ENCODE measurements at places on chromosomes 13 and 19. TPM values are rescaled to one million over a fixed set of nuclear protein-coding genes. Genes with fewer than 3 reads are reported as not detected.
A peak's percentile ranks its signal among the peaks of the same experiment; 100 is the strongest.

GPC5 gene
- 0.25 TPM for total RNA-seq

DNA sequence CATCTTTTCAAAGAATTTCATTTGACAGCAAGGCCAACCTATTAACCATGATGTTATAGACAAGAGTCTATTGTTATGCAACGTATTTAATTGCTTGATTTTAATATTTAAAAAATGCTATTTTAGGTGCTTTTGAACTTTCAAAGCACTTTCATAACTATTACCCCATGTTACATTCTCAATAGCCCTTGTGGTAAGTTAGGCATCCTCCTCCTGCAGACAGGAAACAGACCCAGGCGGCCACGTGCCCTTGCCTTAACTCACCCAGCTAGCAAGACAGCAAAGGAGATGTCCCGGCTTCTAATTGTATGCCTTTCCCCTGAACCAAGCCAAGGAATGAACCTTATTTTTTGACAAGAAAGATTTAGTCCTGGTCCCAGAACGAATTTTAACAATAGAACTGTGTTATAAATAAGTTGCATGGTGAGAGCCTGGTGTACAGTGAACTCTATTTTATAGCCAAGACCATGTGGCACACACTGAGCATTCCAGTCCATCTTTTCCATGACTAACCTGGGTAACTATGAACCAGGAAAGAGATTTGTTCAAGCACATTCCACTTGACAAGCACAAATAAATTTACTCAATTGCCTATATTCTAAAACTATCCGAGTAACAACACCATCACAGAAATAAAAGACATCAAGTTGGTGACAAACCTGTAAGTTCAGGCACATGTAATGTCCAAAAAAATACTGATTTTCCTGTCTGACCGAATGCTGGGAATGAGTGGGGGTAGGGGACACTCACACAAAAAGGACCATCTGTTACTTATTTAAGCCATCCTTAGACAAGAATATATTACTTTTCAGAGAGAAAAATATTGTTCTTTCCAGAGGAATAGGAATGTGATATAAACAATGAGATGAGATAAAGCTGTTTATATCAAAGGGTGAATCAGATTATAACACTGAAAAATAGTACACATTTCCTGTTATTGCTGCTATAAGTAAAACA, 163.0 kb downstream of the EFNB2 start:
- peak; percentile 51 for DNase-seq

- DNase-seq: peak; percentile 34
Observed at GRCh38 chr13:30808600-30808999, 73.3 kb downstream of the ALOX5AP start.

GRCh38 chr13:62173958-62174357, 758.3 kb upstream of the PCDH20 start:
- no peak for DNase-seq

GRCh38 chr13:67017276-67017675, 212.9 kb downstream of the PCDH9 start:
- no peak for DNase-seq

LIM2 gene
- not detected for total RNA-seq

DNA sequence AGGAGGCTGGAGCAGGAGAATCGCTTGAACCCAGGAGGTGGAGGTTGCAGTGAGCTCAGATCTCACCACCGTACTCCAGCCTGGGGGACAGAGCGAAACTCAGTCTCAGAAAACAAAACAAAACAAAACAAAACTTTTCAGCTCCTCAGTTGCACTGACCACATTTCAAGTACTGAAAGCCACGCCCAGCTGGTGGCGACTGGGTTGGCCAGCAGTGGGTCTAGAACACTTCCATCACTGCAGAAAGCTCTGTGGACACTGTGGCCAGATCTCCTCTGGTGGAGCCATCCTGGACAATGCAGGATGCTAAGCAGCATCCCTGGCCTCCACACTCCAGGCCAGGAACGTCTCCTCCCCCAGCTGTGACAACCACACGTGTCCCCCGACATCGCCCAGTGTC, 21.1 kb downstream of the TLE2 start:
- DNase-seq: no peak

- no peak for DNase-seq
Observed at GRCh38 chr13:77831866-77832265, 86.8 kb downstream of the EDNRB start.

DNA sequence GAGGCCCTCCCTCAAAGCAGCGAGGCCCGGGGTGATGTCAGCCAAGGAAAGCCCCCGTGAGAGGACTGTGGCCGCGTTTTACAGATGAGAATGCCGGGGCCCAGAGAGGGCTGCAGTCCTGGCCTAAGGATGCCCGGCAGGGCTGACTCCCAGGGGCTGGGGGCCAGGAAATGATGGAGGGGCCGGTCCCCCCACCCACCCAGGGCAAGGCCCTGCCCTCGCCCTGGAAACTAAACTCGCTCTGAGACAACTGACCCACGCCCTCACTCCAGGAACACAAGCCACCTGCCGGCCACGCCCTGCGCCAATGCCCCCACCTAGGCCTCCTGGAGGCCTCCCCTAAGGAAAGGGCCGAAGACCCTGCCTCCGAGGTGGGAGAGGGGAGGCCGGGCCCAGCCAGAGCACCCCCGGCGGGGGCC, 7.2 kb downstream of the ZBTB7A start:
- no peak for DNase-seq

GRCh38 chr13:93726173-93726957, 499.8 kb downstream of the GPC6 start:
- no peak for DNase-seq

DNA sequence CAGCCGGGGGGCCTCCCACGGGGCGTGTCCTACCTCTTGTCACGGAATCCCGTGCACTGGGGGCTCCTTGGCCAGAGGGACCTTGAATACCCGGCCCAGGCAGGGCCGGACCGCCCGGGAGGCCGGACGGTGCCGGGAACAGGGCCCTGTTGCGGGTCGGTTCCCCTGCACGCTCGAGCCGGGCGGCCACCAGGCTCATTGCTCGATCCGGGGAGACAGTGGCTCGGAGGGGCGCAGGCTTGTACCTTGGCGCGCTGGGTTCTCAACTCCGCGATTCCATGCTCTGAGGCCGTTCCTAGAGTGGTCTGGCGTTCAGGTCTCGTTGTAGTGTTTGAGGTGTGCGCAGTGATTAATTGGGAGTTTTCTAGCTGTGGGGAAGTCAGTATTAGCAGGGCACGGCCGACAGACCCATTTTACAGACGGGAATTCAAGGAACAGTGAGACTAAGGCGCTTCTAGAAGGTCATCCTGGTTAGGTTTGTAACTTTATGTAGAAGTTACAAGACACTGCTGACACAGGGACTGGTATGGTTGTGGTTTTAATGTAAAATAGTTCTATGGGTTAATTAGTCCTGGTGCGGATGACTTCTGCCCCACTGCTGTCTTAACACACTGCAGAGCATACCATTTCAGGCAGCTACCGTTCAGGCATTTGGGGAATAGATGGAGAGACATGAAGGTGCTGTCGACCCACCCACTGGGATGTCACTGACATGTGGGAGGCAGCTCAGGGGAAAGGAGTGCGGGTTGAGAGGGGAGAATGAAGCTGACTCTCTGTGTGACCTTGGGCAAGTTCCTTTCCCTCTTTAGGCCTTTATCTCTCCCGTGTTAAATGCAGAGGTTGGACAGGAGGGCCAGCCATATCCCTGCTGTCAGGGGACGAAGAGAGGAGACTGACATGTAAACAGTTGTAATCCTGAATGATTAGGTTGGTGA, 592 bp downstream of the CLPTM1 start:
- no peak for DNase-seq

DNA sequence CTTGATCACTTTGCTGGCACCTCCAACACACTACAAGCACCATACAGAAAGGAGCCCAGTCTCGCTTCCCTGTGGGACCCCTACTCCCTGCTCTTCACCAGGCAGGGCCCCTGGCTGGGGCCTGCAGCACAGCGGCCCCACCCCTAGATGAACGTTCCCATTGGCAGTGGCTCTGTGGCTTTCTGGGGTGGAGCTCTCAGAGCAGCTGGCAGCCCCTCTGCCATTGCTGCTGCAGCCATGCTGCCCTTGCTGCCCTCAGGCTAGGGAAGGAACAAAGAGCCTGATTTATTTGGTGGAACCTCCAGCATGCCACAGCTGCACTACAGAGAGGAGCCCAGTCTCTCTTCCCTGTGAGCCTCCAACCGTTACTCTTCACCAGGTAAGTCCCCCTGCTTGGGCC, 5.8 kb downstream of the SIGLEC6 start:
- DNase-seq: no peak

WDR88 gene
- not detected for total RNA-seq

GRCh38 chr13:40406405-40407120, 259.9 kb downstream of the FOXO1 start:
- peak; percentile 84 for DNase-seq

CPB2 gene
- total RNA-seq: not detected

- DNase-seq: peak; percentile 16
Observed at GRCh38 chr19:36528921-36529518, 949 bp upstream of the ZNF260 start.

GRCh38 chr19:38690832-38691231, 43.4 kb downstream of the ACTN4 start:
- peak; percentile 55 for DNase-seq

DNA sequence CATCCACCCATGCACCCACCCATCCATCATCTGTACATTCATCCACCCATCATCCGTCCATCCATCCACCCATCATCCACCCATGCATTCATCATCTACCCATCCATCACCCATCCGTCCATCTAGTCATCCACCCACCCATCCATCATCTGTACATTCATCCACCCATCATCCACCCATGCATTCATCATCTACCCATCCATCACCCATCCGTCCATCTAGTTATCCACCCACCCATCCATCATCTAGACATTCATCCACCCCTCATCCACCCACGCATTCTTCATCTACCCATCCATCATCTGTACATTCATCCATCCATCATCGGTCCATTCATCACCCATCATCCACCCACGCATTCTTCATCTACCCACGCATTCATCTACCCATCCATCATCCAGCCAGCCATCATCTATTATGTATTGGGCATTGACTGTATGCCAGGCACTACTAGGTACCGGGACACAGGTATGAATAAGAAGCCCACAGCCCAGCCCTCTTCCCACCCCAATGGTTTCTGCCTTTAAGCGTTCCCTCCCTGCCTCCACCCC, 16.7 kb upstream of the GALP start:
- no peak for DNase-seq

ZNF222 gene
- total RNA-seq: 10.8 TPM

GRCh38 chr19:18591735-18592385, 3.3 kb downstream of the REX1BD start:
- no peak for DNase-seq

DNA sequence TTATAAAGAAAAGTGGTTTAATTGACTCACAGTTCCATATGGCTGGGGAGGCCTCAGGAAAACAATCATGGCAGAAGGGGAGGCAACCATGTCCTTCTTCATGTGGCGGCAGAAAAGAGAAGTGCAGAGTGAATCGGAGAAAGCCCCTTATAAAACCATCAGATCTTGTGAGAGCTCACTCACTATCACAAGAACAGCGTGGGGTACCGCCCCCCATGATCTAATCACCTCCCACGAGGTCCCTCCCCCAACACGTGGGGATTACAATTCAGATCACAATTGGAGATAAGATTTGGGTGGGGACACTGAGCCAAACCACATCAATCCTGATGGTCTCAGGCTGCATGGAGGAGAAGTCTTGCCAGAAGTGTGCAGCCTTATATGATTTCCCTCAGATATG, 26.0 kb downstream of the TM9SF2 start:
- no peak for DNase-seq

DNA sequence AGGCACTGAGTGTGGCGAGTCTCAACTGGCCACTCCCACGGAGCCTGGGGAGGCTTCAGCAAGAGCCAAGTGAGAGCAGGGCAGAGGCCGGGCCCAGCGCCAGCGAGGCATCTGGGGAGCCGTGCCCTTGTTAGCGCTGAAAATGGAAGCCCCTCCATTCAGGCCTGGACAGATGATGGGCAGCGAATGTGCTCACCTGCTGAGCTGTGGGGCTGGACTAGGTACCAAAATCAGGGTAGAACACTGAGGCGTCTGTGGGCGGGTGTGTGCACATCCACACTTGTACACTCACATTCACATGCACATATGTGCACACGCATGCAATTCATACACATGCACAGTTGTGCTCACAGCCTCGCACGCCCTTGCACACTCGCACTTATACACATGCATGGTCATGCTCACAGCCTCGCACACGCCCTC, 20.7 kb downstream of the NAXD start:
- DNase-seq: no peak

GRCh38 chr19:35267353-35267817, 1.4 kb upstream of the USF2 start:
- peak; percentile 40 for DNase-seq

SIGLEC10 gene
- total RNA-seq: not detected

LRRC8E gene
- 15.2 TPM for total RNA-seq

DNA sequence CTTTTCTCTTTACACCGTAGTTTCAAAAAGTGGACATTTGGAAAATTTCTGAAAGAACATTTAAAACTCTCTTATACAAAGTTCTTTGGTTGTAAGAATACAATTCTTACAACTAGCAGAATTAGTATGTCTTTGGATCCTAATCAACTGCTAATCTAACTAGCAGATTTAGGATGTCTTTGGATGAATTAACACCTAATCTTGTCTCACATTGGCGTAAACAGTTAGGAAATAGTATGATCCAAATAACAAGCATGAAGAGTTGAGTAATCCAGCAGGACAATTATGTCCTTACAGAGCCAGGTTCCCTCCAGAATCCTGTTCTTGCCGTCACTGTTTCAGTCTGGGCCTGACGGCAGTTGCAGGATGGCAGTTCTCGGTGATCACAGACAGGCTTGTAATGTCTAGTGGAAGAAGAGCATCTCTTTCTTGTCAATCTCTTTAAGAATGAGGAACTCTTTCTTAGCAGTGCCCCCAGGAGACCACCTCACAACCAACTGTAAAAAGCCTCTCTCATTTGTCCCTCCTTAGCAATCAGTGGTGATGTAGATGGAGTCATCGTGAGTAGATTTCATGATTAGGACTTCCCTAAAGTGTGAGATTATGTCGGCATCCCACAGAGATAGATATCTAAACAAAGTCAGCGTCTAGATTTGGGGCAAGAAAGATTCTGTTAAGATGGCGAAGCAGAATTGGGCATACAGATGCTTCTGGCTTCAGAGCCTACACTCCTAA, 5.7 kb upstream of the TNFSF13B start:
- no peak for DNase-seq

- no peak for DNase-seq
Observed at GRCh38 chr19:45448887-45449299, 18.9 kb upstream of the FOSB start.

DNA sequence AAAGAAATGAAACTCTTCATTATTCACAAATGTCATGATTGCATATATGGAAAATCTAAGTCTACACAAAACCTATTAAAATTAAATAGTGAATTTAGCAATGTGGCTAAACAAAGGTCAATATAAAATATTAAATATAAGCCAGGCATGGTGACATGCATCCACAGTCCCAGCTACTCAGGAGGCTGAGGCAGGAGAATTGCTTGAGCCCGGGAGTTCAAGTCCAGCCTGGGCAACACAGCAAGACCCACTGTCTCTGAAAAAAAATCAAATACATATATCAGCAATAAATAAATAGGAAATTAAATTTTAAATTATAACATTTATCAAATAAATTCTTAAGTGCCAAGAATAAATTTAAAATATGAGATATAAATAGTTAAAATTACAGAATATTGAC, 11.9 kb downstream of the PSMC4 start:
- no peak for DNase-seq

Data from M059J (cell line).